Effector memory CD8-positive, alpha-beta T cell (primary cell): ENCODE measurements at places on chromosomes 7 and 10.

DNA sequence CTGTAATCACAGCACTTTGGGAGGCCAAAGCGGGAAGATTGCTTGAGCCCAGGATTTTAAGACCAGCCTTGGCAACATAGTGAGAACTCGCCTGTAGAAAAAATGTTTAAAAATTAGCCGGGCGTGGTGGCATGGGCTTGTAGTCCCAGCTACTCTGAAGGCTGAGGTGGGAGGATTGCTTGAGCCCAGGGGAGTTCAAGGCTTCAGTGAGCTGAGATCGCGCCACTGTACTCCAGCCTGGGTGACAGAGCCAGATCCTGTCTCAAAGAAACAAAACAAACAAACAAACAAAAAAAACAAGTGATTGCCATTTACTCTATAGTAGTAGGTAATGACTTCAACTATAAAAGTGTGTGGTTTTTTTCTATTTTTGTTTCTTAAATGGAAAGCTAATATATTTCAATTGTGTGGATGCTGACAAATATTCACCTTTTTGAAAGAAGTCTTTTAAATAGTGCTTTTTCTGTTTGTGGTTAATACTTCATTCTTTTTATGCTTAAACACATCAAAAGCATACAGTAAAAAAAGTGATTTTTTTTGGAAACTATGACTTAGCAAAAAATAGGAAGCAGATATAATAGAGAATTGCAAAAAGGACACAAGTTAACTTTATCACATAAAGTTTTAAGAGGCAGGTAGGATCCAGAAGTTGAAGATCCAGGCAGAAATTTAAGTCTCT lies 48.4 kb downstream of the ZNF277 start:
- no peak for DNase-seq

DNA sequence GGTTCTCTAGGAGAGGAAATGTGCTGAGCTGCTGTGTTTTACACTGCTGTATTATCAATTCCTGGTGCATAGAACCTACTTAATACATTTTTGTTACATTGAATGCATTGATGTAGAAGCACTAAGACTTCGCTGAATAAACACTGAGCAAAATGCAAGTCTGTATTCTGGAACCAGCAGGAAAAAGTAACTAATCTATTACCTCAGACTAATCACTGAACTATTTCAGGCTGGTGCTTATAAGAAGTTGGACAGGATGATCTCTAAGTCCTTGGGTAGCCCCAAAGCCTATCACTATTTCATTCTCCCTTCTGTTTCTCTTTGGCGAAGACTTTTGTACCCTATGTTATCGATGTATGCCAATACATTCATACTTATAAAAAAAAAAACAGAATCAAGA lies 87.2 kb upstream of the LRRTM3 start:
- DNase-seq = no peak

GRCh38 chr10:103688491-103688890 lies 166.9 kb downstream of the SH3PXD2A start:
- no peak for DNase-seq

DNA sequence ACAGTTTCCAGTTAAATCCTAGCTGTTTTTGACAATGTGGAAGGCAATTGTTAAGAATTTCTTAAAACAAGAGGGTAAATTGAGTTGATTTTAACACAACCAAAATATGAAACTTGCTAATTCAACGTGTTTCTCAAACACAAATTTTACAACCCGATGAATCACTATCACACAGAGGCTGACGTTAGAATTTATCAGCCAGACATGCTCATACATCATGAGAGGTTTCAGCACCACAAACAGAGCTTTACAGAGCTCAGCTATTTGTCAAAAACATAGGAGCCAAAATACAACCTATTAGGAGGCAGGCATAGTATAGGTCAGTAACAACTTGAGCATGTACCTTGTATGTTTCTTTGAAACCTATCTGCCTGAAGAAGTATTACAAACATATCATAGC lies 36.1 kb downstream of the LRRN3 start:
- no peak for DNase-seq

DNA sequence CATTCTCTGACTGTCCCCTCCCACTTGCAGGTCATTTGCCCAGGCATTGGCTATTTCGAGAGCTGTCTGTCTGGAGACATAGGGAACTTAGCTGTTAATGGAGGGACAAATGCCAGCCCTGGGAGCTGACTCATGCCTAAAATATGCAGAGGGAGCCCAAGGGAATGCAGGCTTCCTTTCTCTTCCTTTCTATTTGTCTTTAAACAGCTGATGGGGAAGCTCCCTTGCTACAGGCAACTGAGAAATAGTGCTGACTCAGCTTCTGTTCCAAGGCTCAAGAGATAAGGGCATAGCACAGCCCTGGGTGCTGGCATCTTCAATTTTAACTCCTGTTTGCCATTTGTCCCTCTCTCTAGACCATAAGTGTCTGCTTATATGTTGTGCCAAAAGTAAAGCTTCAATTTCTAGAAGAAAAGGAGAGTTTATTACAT lies 82.7 kb upstream of the C1GALT1 start:
- DNase-seq = no peak

GRCh38 chr7:99272476-99273045 lies at the start of gene MYH16:
Gene MYH16, plus strand, starts transcription at chr7:99272839.
- DNase-seq = no peak

- DNase-seq = no peak
These were observed 185.4 kb upstream of the ANK3 start for GRCh38 chr10:60575105-60575504.

- no peak for DNase-seq
These were observed 23.4 kb downstream of the ENTPD7 start for GRCh38 chr10:99682752-99683151.

GRCh38 chr10:61792097-61792716 lies 109.3 kb upstream of the ARID5B start:
- DNase-seq = no peak

GRCh38 chr7:27478084-27478483 lies 184.6 kb downstream of the HIBADH start:
- no peak for DNase-seq

DNA sequence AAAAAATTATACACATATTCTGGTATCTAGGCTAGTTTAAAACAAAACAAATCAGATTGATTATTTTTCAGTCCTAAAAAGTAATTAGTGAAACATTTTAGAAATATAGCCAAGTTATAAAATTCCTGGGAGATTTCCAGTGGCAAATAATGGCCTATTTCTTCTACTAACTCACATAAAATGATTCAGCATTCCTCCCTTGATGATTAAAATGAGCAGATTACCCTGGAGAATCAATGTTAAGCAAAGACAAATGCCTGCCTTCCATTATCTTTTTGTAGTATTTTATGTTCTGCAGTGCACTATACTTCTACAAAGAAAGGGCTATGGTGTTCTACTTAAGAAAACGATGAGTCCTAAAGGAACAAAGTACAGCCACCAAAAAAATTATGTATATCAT lies 53.6 kb downstream of the PARD3 start:
- DNase-seq = no peak

DNA sequence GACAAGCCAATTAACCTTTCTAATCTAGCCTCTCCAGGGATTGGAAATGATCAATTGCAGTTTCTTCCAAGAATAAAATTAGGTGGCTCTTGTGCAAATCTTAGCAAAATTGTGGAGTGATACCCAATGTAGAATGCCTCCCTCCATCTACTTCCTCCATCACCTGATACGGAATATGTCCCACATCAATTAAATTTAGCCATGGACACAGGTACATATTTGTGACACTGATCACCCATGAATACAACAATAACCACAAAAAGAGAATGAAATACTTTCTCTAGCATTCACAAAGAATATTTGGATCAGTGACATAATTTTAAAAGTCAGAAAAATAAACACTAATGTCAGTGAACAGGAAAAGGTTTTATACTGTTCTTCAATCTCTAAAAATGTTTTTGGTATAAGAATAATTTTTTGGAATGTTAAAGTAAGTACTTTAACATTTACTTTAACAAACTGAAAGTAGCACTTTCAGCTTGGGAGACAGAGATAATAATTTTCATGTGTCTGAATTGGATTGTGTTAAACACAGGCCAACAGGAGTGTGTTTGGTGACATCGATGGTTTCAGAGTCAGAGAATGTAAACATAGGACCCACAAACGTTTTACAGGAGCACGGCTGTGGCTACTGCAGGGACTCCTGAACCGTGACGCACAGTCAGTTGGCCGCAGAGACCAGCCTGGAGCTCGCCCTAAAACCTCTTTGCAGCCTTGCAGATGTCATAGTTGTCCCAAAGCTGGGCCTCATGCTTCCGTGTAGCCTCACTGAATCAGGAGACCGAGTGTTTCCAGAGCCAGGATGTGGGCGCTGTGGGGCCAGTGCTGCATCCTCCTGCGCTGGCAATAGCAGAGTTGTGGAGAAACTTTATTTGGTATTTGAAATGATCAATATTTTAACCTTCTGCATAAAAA lies 7.2 kb downstream of the RBM20 start:
- peak; percentile 6 for DNase-seq

DNA sequence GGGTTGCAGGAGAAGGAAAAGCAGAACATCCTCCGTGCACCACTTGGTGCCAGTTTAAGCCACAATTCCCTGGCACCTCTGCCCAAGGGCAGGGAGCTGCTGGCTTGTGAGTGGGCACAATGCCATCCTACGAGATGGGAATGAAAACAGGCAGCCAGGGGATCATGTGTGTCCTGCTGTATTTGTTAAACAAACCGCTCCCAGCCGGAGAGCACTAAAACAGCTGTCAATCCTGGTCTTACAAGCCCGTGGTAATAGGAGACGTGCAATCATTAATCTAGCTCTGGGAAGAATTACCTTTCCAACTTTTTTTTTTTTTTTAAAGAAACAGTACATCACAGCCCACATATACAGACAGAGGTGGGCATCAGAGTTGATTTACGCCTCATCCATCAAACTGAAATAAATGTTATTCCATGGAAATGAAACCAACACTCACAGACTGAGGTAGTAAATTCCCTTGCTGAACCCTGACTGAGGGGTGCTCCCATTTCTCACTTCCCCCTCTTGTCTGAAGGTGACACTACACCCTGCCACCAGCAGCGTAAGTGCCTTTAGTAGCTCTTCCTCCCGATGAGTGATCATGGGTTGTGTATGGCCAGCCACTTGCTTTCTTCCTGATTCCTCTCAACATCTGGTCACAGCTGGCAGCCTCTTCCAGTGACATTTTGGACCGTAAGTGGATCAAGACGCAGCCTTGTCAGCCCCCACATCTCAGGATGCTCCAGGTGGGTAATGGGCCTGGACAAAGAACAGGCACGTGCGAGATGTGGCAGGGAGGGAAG lies 143.8 kb downstream of the TEX36 start:
- DNase-seq = no peak

DNA sequence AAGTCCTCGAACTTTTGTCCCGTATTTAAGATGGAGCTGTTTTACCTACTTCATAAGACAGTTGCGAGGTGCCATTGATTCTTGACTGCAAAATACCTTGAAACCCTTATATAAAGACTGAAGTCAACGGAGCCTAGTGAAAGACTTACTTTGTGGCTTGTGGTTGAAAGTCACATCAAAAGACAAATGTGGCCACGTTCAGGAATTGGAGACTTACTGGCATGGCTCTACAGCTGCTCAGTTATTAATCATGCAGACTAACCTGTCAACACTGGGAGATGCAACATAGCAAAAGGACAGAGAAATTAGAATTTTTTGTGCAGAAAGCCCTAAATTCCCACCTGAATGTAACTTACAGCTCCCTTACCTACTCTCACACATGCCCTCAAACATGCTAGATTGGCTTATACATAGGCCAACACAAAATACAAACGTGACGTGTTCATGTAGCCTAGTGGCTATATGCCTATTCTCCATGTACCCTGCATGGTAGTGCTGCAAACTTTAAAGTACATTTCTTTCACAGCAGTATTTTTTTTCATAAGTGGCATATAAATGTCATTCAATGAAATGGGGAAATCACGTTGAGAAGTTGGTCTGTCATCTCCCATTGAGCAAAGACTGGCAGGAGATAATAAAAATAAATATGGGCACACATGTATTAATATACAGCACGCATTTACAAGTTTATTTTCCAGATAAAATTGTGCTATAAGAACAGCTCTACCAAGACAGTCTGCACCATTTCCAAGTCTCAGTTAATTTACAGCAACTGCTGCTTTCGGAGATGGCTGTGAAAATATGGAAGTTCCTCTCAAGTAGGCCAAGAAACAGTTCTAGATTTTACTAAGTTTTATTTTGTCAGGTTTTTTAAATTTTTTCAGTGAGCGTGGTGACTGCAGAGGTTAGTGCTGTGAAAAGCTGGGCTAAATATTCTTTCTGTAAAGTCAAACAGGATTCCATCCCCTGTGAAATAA lies 170.4 kb upstream of the C7orf33 start:
- DNase-seq = no peak

- no peak for DNase-seq
These were observed 13.1 kb downstream of the GNAT3 start for GRCh38 chr7:80498481-80499349.

GRCh38 chr7:106420736-106421135 lies 136.0 kb upstream of the NAMPT start:
- DNase-seq = no peak

DNA sequence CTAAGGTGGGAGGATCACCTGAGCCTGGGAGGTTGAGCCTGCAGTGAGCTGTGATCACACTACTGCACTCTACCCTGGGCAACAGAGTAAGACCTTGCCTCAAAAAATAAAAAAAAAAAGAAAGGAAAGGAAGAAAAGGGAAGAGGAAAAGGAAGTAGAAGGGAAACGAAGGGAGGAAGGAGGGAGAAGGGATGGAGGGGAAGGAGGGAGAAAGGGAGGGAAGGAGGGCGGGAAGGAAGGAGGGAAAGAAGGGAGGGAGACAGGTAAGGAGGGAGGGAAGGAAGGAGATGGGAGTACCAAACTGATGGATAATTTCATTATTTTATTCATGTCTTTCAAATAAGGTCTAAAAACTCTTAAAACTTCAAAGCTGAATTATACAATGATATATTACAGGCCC lies 106.3 kb downstream of the KMT2C start:
- DNase-seq = no peak

GRCh38 chr10:110396284-110396651 lies 91.5 kb upstream of the SMNDC1 start:
- no peak for DNase-seq

GRCh38 chr7:132590162-132590561 lies 13.9 kb upstream of the PLXNA4 start:
- no peak for DNase-seq
